ENCODE measurements at places on chromosomes 7 and 10.

GRCh38 chr10:3559011-3559410 is 226.0 kb downstream of the KLF6 start:
- no peak for DNase-seq

GRCh38 chr7:22344655-22345054 is 12.3 kb downstream of the RAPGEF5 start:
- no peak for DNase-seq

- no peak for DNase-seq
Observed at GRCh38 chr10:102375867-102376266, 19.6 kb upstream of the NFKB2 start.

GRCh38 chr10:121240011-121240410 is 358.2 kb downstream of the FGFR2 start:
- DNase-seq: no peak

DNA sequence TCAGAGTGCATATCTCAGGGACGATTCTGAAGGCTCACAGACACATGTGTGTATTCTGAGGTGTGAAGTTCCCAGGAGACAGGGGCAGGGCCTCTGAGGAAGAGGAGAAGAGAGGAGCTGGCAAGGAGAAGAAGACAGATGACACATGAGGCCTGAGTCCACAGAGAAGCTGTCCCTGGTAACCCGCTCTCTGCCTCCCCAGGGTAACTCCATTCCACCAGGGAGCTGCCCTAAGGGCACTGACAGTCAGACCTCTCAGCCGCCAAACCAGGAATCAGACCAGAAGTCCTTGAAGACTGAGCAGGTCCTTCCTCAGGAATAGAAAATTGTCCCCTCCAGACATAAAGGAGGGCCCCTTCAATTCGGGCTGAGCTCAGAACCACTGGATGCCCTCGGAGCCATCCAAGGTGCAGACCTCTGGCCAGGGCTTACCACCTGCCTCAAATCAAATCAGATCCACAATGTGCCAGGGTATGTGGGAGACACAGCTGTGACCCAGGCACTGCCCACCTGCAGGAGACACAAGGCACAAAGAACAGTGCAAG is 57.4 kb downstream of the TLL2 start:
- no peak for DNase-seq

GRCh38 chr10:30559180-30559579 is 70.4 kb downstream of the LYZL2 start:
- no peak for DNase-seq

GRCh38 chr10:79437111-79437814 is 8.2 kb downstream of the ZCCHC24 start:
- DNase-seq: no peak

DNA sequence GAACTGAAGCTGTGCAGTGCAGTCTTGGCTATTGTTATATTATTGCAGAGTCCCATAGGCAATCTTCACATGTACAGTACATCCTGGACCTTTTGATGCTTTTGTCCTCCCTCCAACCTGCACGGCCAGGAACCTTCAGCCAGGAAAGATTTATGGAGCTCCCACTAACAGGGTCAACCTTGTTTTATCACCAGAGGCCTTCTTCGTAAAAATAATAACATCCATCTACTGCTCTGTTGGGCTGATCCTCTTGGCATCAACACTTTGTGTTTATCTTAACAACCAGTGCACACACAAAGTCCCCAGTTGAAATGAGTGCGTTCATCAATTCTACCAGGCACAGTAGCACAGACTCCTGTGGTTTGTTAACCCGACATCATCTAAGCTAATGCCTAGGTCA is 72.4 kb downstream of the AGMO start:
- DNase-seq: no peak

All from stimulated activated CD8-positive, alpha-beta memory T cell treated with anti-CD3 and anti-CD28 coated beads, Interleukin-4, amount 100 ng/mL, for 24 hours (primary cell).